ENCODE measurements at places on chromosomes 2 and 18.

- DNase-seq = no peak
Measured at GRCh38 chr2:226548732-226549131, 250.9 kb downstream of the IRS1 start.

DNA sequence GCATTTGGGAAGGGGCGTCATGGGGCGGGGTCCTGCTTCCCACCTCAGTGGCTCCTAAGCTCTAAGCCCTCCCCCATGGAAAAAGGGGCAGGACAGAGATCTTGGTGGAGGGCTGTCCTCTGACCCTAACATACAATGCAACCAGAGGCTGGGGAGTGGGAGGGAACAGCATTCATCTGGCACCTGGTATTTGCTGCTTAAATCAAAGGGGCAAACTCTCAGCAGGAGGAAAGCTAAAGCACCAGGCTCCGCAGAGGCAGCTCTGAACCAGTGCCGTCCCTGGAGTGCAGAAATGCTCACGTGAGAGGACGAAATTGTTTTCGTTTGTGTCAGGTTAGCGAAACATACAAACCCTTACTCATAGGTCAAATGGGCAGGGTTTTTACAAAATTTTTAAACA, 92.7 kb upstream of the PXDN start:
- no peak for DNase-seq

DNA sequence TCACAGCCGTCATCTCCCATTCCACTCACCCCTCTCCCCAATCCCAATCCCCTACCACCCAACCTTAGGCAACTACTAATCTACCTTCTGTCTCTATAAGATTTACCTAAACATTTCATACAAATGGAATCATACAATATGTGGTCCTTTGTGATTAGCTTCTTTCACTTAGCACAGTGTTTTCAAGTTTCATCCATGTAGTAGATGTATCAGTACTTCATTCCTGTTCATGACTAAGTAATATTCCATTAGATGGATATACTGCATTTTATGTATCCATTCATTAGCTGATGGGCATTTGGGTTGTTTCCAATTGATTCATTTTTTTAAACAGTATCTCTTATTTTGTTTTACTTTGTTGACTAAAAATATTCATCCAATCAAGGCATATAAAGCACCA, 109.6 kb downstream of the CDH2 start:
- DNase-seq = no peak

GRCh38 chr2:204491528-204491927, 53.7 kb upstream of the PARD3B start:
- DNase-seq = no peak

GRCh38 chr18:21118806-21119205, 7.2 kb upstream of the ROCK1 start:
- DNase-seq = no peak

DNA sequence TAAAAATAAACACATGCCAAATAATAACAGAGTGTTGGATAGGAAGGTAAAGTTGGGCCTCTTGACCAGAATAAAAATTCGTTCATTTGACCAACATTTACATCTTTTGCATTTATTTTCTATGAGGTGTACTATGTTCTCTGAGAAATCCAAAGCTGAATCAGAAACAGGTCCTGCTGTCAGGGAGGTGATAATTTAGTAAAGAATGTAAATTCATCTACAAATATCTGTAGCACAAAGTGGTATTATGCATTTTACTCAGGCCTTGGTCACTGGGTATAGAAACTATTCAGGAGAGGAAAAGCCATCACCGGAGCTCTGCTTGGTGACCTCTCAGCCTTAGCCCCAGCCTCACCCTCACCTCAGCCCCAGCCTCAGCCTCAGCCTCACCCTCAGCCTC, 208.9 kb downstream of the SPP2 start:
- DNase-seq = no peak

DNA sequence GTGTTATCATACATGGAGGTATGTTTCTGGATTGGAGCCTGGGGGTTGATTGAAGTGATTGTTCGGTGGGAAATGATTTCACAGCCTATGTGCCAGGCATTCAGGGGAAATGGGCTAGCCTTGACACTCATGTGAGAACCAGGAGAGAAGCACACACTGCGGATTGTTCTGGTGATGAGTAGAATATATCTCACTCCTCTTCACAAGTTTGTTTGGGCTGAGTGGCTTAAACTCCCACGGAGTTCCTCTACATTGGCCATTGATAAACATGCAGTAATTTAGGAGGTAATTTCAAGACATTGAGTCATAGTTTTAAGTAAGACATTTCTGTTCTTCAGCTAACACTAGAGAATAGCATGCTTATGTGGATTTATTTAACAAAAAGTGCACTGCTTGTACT, 498.9 kb upstream of the NETO1 start:
- DNase-seq = no peak

GRCh38 chr2:22817197-22817596, 567.8 kb upstream of the KLHL29 start:
- no peak for DNase-seq

GRCh38 chr18:33946336-33946735, 278.4 kb downstream of the NOL4 start:
- DNase-seq = no peak

DNA sequence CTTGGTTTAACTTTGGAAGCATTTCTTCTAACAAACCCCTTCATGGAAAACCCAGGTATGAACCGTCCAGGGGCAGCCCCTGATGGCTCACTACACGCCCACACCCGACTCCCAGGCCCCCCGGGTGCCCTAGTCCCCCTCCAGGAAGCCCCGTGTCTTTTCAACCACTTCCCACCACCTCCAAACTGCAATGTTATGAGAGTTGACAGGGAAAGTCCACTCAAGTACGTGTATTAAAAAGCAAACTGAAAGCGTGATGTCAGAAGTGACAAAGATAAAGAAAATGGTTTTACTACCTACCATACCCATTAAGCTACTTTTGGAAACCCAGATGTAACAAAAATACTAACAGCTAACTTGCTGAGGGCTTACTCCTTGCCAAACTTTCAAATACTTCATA, 51.5 kb downstream of the L3MBTL4 start:
- DNase-seq = no peak

DNA sequence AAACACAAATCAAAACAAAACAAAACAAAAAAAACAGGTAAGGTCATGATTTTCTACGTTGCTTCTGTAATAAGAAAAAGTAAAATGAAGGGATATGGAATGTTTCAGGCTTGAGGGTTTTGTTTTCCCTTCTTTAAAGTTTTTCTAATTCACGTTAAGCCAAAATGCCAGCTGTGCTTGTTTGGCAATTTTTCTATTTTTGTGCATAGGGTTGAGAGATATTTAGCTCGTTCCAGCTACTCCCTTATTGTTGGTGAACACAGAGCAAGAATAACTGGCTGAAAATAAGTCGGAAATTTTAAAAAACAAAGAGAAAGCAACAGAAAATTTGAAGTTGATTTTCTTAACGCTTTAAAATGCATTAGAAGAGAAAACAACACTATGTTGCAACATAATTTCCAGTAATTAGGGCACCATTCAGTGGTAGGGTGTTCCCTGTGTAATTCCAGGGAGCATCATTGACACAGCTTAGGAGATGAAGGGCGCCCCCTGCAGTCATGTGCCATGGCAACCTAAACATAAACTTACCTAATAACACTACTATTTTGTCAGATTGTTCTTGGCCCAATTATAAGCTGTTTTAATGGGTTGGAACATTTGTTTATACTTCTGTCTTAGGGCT, 99.5 kb downstream of the DTNA start:
- no peak for DNase-seq

DNA sequence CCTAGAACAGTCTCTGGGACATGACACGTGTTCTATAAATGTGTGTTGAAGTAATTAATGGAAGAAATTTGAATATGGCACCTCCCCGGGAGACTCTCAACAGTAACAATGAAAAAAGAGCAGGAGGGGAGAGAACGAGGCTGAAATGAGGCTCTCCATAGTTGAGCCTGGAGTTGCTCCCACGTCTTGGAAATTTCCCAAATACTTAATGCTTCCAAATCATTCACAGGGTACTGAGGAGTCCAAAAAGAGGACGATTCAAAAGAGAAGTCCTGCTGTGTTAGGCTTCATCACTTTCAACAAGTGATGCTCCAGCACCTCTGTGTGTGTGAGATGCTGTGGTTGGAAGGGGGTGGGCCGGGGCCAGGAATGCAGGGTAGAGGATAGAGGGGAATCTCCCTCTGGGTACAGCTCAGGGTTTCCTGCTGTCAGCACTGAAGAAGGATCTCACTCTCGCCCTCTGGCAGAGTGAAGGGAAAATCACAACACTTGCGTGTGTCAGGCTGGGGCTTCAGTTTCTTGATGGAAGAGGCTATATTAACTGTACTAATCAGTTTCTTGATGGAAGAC, 18.1 kb upstream of the ZNF407 start:
- DNase-seq = no peak

GRCh38 chr2:213723707-213724106, 439.4 kb downstream of the SPAG16 start:
- DNase-seq = no peak
